ENCODE measurements at places on chromosomes 3 and 15.

DNA sequence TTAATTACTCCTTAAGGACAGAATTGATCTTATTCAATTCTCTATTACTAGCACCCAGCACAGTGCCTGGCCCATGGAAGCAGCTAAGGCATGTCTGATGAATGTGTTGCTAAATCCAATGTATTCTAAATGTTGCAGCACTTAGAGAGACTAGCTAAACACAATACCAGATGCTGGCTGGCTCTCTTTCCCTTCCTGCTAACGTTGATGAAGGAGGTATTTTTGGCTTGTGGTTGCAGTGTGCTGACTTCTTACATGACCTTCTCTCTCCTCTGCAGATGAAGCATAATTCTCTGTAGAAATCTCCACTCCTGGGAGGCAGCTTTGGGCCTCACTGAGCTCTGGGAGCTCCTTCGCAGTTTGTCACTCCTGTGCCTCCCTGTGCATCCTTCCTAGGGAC lies 183.6 kb downstream of the PEX5L start:
- DNase-seq, result no peak

GRCh38 chr3:115380883-115381572 lies 233.9 kb upstream of the ZBTB20 start:
- no peak for DNase-seq

DNA sequence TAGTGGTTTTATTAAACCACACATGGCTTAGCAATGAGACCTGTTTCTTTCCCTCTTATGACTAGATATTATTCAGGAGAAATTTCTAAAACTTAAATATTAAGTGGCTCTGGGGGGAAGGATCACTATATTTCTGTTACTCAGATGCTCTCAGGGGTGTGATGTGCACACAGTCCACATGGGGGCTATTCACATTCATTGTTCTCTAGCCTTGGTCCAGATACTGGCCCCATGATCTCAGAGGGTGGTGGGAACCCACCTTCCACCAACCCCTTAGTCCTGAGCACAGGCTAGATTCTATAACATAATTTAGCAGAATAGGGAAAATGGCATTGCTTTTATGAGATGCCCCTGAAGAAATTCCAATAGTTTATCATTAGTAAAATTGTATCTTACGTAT lies 149.0 kb upstream of the ST8SIA2 start:
- DNase-seq, result no peak

GRCh38 chr15:51672913-51673857 lies 8.1 kb upstream of the SCG3 start:
- no peak for DNase-seq

GRCh38 chr15:58951388-58952007 lies 18.0 kb upstream of the SLTM start:
- DNase-seq, result peak; percentile 86

GRCh38 chr15:71440489-71441110 lies 325.3 kb downstream of the THSD4 start:
- DNase-seq, result peak; percentile 72

DNA sequence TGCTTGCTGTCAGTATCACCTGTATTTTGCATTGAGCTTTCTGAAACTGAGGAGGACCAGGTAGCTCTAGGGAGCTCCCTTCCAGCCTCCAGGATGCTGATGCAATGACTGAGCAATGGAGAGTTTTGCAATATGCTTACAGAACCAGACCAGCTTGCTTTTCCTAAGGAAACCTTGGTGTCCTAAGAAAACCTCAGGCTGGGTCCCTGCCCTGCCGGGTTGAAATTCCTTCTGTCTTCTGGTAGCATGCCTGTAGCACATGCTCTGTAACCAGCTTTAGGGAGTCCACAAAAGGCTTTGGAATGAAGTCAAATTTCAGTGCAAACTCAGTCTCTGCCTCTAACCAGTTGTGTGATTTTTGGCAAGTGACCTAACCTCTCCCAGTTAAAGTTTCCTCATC lies 65.8 kb upstream of the GSK3B start:
- DNase-seq, result no peak

- no peak for DNase-seq
Observed at GRCh38 chr3:43485931-43486330, 135.9 kb downstream of the ANO10 start.

- DNase-seq, result no peak
Observed at GRCh38 chr15:68445351-68445750, 13.4 kb upstream of the ITGA11 start.

- no peak for DNase-seq
Observed at GRCh38 chr3:9859530-9860025, 15.8 kb upstream of the RPUSD3 start.

DNA sequence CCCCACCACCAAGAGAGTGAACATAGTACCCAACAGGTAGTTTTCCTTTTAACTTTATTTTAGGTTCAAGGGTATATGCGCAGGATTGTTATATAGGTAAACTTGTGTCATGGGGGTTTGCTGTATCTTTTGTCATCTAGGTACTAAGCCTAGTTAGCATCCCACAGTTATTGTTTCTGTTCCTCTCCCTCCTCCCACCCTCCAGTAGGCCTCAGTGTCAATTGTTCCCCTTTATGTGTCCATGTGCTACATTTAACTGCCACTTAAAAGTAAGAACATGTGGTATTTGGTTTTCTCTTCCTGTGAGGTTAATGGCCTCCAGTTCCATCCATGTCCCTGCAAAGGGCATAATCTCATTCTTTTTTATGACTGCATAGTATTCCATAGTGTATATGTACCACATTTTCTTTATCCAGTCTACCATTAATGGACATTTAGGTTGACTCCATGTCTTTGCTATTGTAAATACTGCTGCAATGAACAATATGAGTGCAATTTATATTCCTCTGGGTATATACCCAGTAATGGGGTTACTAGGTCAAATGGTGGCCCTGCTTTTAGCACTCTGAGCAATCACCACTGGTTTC lies 66.2 kb downstream of the ST3GAL6 start:
- DNase-seq, result no peak

- no peak for DNase-seq
Observed at GRCh38 chr3:23480329-23480714, 277.2 kb downstream of the UBE2E2 start.

- DNase-seq, result no peak
Observed at GRCh38 chr3:99624496-99625236, 13.7 kb upstream of the COL8A1 start.

- DNase-seq, result no peak
Observed at GRCh38 chr3:146404436-146404835, 64.9 kb downstream of the PLSCR2 start.

DNA sequence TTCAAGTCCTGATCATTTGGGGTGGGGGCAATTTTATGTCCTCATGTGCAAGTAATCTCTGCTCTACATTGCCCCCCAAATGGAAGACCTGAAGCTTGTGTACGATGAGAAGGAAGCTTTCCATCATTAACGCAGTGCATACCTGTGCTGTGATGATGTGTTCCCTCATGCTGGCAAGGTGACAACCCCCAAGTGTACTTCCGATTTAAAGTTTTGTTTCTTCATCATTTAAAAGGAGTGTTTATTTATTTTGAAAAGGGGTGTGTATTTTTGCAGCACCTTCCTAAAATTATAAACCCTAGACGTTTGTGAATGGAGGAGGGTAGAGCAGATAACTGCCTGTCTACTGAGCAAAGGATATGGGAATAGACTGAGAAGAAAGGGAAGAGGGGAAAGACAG lies 45.3 kb downstream of the C2CD4A start:
- DNase-seq, result no peak

- no peak for DNase-seq
Observed at GRCh38 chr15:57138349-57138788, 219.9 kb downstream of the TCF12 start.

- DNase-seq, result no peak
Observed at GRCh38 chr15:28094732-28095521, 4.2 kb downstream of the OCA2 start.

DNA sequence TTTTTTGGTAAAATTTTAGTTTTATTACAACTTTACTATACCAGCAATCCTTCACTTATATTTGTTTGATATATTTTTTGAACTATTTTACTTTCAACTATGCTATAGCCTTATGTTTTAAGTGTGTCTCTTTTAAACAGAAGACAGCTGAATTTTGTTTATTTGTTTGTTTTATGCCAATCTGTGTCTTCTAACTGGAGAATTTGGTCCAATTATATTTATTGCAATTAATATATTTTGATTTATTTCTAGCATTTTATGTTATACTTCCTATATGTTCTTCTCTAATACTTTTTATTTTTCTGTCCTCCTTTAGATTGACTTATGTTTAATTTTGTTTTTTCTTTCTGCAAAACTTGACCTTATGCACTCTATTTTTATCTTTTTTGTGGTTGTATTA lies 4.9 kb upstream of the MME start:
- DNase-seq, result no peak

GRCh38 chr3:11212299-11212608 lies 58.0 kb downstream of the HRH1 start:
- no peak for DNase-seq

DNA sequence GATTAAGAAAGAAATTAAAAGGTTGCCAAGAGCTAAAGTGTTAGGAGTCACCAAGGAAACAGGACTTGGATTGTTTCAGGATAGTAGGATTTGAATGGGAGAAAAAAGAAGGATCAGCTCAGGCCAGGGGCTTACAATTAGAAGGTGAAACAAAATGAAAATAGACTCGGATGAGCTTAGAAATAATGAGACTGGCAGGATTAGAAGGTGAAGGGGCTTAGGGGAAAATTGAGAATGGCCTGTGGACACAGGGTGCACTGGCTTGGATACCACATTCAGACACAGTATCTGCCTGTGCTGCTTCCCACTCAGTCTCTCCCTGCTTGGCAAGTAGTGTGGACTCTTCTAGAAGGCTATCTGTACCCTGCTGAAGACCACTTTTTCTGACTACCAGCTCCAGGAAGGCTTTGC lies 206.1 kb upstream of the ATP10A start:
- no peak for DNase-seq

- peak; percentile 23 for DNase-seq
Observed at GRCh38 chr3:104102386-104102785, 1264.3 kb upstream of the ALCAM start.

DNA sequence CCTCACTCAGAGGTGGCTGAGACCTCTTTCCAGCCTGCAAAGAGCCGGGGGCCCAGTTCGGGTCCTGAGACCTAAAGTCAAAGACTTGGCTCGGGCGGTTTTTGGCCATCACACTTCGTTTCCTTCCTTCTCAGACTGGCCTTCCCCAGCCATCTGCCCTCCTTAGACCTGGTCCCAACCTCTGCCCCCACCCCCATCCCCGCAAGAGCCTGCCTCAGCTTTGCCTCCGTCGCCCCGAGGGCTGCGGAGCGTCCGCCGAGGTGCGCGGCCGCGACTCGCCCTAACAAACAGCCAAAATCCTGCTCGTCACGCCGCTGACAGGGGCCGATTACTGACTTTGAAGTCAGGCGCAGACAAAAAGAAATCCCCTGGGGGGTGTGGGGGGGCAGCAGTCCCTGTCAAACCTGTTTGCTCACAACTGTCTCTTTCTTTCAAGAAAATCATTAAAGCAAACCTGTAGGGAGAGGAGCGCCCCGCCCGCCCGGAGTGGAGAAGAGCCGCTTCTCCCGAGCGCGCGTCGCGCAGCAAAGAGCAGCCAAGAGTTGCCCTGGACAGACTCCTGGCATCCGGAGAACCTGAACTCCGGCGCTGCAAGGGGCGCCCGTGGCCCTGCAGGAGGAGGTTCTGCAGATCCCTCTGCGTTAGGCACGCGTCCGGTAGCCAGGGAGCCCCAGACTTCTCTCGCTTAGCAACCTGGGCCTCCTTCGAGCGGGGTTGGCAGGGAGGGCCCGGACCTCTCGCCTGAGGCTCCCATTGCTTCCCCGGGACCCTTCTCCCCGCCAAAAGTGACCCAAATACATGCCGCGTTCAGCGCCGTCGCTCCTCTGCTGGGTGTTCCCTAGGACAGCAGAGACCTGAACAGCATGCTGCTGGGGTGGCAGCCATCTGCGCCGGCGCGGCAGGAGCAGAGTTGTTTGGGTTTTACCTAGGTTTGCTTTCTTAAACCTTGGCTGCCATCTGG lies 4.5 kb downstream of the SOX14 start:
- DNase-seq, result no peak

DNA sequence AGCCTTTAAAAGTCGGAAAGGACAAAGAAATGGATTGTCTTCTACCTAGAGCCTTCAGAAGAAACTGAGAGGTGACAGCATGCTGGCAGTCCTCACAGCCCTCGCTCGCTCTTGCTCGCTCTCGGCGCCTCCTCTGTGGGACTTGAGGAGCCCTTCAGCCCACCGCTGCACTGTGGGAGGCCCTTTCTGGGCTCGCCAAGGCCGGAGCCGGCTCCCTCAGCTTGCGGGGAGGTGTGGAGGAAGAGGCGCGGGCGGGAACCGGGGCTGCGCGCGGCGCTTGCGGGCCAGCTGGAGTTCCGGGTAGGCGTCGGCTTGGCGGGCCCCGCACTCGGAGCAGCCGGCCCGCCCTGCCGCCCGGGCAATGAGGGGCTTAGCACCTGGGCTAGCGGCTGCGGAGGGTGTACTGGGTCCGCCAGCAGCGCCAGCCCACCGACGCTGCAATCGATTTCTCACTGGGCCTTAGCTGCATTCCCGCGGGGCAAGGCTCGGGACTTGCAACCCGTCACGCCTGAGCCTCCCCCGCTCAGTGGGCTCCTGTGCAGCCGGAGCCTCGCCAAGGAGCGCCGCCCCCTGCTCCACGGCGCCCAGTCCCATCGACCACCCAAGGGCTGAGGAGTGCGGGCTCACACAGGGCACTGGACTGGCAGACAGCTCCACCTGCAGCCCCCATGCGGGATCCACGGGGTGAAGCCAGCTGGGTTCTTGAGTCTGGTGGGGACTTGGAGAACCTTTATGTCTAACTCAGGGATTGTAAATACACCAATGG lies 953.8 kb upstream of the GBE1 start:
- DNase-seq, result no peak

DNA sequence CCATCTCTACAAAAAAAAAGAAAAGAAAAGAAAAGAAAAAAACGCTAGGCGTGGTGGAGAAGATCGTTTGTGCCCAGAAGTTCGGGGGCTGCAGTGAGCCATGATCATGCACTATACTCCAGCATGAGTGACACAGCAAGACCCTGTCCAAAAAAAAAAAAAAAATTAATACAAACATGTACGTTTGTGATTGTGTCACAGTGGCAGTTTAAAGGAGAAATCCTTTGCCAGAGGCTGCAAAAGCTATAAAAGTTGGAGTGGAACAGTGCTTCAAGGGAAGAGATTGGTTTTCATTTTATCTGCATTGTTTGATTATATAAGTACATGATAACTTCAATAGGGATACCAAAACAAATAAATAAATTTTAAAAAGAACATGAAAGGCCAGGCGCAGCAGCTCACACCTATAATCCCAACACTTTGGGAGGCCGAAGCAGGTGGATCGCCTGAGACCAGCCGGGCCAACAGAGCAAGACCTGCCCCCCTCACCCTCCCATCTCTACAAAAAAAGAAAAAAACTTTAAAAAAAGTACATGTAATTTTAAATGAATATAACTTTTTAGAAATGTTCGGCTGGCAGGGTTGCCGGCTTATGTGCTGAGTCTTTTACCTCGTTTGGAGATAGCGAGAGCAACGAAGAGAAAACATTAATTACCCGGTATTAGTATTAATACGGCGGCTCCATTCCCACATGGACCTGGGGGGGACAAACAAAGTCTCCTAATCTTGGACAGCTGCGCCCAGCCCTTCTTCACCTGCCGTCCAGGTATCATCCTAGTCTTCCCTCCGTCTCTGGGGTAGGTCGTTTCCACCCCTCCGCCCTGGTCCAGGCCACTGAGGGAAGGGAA lies 573 bp upstream of the DIS3L start:
- DNase-seq, result peak; percentile 57

- no peak for DNase-seq
Observed at GRCh38 chr3:22349215-22349851, 598.3 kb upstream of the ZNF385D start.

GRCh38 chr15:85584872-85585271 lies 204.5 kb downstream of the AKAP13 start:
- DNase-seq, result no peak

All from NCI-H1417 treated with DMSO at 0.1 percent for 48 hours (cell line).